ENCODE measurements at places on chromosomes 16 and 17.

- DNase-seq, result no peak
Observed at GRCh38 chr16:67963662-67964321, 4.6 kb downstream of the SLC12A4 start.

DNA sequence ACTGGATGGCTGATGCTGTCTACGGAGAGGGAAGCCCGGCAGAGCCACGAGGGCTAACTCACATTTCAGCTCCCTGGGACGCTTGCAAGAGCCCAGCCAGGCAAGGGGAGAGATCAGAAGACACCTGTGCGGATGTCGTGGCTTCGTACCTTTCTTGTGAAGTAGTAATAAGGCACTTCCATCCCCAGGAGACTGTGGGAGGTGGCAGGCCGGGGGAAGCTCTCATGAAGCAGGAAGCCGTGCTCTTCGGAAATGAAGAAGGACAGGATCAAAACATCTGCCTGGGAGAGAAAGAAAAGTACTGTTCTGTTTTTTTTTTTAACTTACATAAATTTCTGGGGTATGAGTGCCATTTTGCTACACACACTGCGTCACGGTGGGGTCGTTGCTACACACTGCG lies 28.4 kb downstream of the TMEM204 start:
- DNase-seq, result no peak

DNA sequence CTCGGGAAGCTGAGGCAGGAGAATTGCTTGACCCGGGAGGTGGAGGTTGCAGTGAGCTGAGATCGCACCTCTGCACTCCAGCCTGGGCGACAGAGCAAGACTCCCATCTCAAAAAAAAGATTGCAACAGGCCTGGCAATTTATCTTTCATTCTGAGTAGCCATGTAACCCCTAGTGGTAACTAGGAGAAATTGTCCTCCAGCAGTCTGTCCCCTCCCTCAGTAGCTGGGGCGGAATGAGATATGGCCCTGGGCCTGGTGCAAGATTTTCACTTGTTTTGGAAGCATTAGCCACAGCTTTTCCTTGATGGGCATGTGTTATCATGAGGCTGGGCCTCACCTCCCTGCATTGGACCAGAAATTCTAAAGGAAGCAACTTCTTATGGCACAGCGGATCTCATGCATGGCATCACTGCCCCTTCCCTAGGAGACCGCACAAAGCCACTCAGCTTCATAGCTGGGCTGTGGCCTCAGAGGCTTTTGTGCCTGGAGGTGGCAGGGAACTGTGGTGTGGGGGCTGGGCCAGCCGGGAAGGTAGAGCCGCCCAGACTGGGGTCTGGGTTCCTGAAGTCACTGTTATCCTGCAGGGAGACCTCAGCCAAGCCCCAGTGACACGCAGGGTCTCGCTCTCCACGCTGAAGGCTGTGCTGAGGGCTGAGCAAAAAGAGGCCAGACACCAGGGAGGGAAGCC lies 13.4 kb downstream of the NATD1 start:
- peak; percentile 36 for DNase-seq

- DNase-seq, result no peak
Observed at GRCh38 chr17:20235747-20236146, 226.6 kb downstream of the SPECC1 start.

DNA sequence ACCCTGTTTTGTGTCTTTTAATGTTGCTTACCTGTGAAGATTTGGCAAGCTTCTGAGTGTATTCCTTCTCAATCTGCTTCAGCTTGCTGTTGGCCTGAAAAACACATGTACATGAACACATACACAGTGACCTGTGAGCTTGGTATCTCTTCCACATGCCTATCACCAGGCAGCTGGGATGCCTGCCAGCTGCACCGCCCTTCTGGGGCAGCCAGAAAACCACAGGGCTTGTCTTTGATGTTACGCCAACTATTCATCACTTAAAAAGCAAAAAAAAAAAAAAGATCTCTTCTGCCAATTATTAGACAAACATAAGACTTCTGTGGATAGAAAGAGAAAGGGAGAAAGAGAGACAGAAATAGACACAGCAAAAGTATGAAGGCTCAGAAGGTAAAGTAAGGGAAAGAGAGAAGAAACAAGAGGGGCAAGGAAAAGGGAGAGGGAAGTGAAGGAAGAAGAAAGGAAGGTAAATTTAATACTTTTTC lies 189.2 kb upstream of the AXIN2 start:
- DNase-seq, result peak; percentile 96

- DNase-seq, result no peak
Observed at GRCh38 chr16:175011-175949, 1.2 kb upstream of the HBA1 start.

DNA sequence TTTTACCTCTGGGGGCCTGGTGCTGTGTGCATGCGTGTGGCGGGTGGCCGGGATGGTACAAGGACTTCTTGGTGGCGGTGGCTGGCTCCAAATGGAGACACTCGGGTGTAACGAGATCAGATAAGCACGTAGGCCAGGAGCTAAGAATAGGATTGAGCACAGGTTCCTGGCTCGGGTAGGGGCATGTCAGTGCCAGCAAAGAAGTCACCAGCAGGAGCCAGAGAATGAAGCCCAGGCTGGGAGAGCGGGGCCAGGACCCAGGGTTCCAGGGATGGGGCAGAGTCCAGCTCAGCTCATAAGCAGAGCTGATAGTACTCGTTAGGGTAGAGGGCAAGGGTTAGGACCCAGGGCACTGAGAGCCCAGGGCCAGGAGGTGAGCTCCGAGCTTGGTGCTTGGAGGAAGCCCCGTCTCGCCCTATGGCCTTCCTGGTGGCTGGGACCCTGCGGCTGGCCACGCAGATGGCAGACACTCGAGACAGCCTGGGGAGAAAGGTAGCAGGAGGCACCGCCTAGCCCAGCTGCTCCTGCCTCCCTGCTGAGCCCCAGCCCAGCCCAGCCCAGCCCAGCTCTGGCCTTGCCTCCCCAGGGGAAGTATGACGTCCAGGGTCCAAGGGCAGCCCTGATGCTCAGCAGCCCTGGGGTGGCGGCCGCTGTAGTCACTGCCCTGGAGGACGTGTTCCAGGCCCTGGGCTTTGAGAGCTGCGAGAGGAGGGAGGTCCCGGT lies 8.9 kb downstream of the ZNF213 start:
- no peak for DNase-seq

GRCh38 chr17:63224644-63225043 lies 221.5 kb downstream of the CYB561 start:
- peak; percentile 16 for DNase-seq

- no peak for DNase-seq
Observed at GRCh38 chr16:84932681-84933080, 78.7 kb downstream of the ZDHHC7 start.

- peak; percentile 30 for DNase-seq
Observed at GRCh38 chr16:72856797-72857196, 191.1 kb downstream of the ZFHX3 start.

GRCh38 chr17:40534371-40535189 lies 30.7 kb downstream of the CCR7 start:
- peak; percentile 40 for DNase-seq

- no peak for DNase-seq
Observed at GRCh38 chr16:84605339-84605848, 12.5 kb downstream of the COTL1 start.

DNA sequence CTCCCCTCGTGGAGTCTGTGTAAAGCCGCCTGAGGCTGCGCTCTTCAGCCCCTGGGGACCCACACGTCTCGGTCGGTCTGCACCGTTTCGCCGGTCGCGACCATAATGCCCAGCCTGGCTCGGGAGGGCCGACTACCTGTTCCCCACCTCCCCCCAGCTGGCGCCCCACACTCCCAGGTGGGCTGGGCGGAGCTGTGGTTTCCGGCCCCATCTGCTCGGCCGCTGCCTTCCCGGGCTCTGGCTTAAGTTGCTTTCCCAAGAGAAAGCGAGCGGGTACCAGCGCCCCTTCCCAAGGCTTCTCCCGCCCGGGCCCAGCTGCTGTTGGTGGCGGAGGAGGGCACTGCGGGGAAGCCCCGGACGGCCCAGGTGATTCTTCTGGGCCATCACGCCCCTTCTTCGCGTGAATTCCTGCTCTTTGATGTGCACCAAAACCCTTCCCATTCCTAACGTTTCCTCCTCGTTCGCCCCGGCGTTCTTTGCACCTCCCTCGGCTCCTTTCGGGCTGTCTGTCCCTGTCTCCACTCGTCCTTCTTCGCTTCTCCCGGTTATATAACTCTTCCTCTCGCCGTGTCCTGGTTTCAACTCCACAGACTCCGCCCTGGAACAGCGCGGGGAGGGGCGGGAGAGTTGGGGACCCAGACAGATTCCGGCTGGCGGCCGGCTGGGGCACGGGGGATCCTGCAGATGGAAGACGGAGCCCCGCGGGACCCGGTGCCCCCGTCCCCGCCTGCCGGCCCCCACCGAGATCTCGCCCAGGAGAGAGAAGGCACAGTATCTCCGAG lies 2.0 kb downstream of the KDM6B start:
- DNase-seq, result peak; percentile 49

GRCh38 chr17:78174346-78174869 lies 6.0 kb downstream of the SYNGR2 start:
- no peak for DNase-seq

- no peak for DNase-seq
Observed at GRCh38 chr16:9597967-9598730, 506.7 kb downstream of the HAPSTR1 start.

DNA sequence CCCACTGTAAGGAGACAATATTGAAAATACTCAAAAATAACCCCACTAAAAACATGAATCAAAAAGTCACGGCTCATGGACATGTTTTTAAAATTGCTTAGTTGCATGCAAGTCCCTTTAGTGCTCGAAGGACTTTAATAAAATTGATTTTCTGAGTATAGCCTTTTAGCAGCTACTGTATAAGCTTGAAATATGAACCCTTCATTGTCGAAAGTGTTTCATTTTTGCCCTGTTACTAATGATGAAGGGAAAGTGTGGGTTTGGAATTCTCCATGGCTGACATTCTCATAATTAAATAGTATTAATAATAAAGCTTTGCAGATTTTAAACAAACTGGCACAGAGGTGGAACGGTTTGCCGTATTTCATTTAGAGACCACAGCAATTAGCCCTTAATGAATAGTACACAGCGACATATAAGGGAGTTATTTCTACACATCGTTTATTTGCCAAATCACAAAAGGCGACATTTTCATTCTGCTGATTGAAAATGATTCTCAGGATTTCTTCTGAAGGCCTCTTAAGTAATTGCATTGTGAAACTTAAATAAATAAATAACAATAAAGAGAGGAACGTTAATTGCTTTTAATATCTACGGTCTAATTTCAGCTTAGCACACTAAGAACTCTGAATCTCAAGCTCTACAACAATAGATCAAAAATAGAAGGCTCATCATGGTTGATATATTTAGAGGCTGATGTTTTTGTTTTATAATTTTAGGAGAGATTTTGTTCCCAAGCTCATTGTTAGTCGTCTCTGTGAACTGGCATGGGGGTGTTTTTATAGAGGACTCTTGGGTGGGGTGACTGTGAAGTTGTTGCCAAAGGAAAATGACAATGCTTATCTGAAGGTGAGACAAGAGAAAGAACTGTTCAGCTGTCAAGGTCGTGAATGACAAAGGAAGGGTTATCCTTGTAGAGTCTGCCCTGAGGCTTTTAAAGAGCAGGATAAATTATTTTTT lies 60.6 kb downstream of the IRX6 start:
- no peak for DNase-seq

GRCh38 chr17:80491478-80492342 lies 15.3 kb upstream of the NPTX1 start:
- DNase-seq, result no peak

DNA sequence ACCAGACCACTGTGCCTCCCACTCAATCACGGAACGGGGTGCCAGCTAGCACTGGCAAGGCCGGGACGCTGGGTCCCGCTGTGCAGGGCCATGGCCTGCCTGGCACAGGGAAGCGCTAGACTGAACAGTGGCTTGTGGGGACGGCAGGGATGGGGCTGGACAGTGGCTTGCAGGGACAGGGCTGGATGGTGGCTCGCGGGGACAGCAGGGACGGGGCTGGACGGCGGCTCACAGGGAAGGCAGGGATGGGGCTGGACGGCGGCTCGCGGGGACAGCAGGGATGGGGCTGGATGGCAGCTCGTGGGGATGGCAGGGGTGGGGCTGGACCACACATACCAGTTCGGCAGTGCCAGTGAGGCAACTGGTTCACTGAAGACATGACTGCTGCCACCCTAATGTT lies 32.6 kb downstream of the LMF1 start:
- DNase-seq, result no peak

GRCh38 chr17:57580055-57580739 lies 164.9 kb downstream of the CCDC182 start:
- no peak for DNase-seq
